ENCODE measurements at places on chromosomes 16 and 17. TPM values are rescaled to one million over a fixed set of nuclear protein-coding genes. Genes with fewer than 3 reads are reported as not detected.
A peak's percentile ranks its signal among the peaks of the same experiment; 100 is the strongest.

DNA sequence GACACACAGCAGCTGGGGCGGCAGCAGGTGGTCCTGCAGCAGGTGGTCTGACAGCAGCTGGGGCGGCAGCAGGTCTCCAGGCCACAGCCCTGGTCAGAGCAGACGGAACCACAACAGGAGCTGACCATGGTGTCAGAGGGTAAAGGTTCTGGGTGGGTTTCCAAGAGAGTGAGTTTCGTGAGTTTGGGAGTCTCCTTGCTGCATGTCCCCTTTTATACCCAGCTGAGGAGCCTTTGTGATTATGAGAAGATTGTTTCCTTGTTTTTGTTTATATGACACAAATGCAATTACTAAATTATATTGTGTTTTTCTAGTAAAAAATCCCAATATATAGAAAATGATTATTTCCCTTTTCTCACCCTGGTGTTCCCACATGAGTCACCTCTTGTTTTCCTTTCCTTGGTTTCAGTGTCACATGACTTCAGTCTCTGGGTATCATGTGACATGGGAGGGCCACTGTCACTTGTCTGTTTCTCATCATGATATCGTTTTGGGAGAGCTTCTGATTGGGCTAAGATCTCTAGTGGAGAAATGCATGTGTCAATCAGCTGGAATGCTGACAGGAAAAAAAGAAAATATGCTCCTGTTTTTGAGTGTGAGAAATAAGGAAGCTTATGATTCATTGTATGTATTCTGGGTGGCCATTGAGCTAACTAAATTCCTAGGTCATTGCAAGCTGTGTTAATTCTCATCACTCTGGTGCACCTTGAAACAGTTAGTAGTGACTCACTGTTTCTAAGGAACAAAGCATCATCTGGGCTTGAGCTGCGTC, at the start of gene KRTAP4-6:
Gene KRTAP4-6, minus strand, starts transcription at position 185 of the 772 bp plus-strand sequence. Its CDS starts 57 bp downstream, at position 128.
- DNase-seq = no peak

- no peak for DNase-seq
Observed at GRCh38 chr16:56329887-56330286, 95.5 kb downstream of the AMFR start.

GRCh38 chr17:78839762-78840529, 668 bp downstream of the USP36 start:
- peak; percentile 54 for DNase-seq

DNA sequence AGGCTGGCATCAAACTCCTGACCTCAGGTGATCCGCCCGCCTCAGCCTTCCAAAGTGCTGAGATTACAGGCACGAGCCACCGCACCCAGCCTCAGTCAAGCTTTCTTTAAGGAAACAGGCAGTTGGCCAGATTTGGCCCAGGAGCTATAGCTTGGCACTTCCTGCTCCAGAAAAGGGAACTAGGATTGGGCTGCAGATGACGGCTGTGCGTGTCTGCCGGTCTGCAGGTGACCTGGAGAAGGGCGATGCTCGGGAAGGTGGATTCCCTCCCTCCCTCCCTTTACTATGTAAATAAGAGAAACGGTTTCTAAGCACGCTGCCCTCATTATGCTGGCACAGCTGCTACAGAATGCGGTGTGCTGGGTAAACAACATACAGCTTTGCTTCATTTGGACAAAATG, 215.9 kb downstream of the RPTOR start:
- DNase-seq = no peak

GRCh38 chr16:89779231-89779908, 37.1 kb downstream of the FANCA start:
- DNase-seq = no peak

Gene CCL7
- total RNA-seq = not detected

- DNase-seq = no peak
Observed at GRCh38 chr17:9052921-9053320, 31.6 kb downstream of the NTN1 start.

Data from H9 (cell line).